ENCODE measurements at places on chromosomes 1 and 21.
A peak's percentile ranks its signal among the peaks of the same experiment; 100 is the strongest.

GRCh38 chr1:238139713-238140112, 249.0 kb upstream of the ZP4 start:
- H3K4me1 ChIP-seq: no peaks in the 10 kb centered on the region
- DNase-seq: no peak
- no peak overlapping the region for H3K4me3 ChIP-seq
- H3K27me3 ChIP-seq: no peaks in the 10 kb centered on the region
- no peaks in the 10 kb centered on the region for H3K36me3 ChIP-seq
- H3K27ac ChIP-seq: no peak overlapping the region

DNA sequence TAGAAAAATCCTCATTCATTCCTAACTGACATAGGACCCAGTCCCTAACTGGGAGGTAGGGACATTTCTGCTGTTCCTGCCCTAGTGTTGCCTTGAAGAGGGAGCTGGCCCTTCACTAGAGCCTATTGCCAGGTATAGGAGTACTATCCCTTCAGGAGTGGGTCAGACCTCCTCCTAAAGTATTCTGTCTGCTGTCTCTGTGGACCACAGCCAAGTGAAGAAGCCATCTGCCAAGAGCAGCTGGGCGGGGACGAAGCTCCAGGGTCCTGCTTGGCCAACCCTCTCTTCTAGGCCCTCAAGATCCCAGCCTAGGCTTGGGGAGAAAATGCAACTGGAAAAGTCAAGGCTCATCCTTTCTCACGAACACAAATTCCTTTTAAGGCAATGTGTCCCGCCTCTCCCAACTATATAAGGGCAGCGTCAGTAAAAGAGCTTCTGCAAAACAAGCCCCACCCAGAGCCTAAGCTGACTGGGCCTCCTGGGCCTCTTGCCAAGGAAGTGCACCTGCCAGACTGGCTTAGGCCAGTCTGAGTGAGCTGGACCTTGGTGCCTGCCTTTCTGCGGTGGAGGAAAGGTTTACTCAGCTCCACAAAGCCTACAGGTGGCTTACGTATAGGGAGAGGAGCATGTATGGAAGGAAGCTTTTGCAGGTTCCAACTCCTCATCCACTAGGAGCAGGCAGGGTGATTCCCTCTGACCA, 638 bp upstream of the TUFT1 start:
- H3K27me3 ChIP-seq: no peaks in the 10 kb centered on the region
- peaks cover 8% of the 10 kb centered on the region for H3K4me1 ChIP-seq
- H3K36me3 ChIP-seq: no peaks in the 10 kb centered on the region
- H3K4me3 ChIP-seq: peak overlapping the region; percentile 66
- H3K27ac ChIP-seq: peak overlapping the region; percentile 38

DNA sequence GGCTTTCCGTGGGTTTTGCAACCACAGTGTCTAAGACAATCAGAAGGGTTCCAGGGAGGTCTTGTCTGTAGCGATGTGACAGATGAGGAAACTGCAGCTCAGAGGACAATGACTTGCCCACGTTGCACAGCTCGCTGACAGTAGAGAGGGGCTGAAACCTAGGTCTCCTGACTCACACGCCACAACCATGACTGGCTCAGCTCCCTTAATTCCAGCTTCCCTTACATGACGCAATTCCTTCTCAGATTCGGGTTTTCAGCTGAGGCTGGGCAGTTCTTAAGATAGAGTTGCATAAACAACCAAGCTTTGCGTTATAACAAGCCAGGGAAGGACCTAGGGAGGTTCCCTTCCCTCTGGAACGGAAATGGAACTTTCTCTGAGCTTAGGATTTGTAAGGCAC, 36.3 kb downstream of the DHCR24 start:
- H3K36me3 ChIP-seq: no peaks in the 10 kb centered on the region
- no peaks in the 10 kb centered on the region for H3K4me1 ChIP-seq
- DNase-seq: no peak

- H3K4me3 ChIP-seq: no peak overlapping the region
- no peak for DNase-seq
- no peaks in the 10 kb centered on the region for H3K4me1 ChIP-seq
- peaks cover 28% of the 10 kb centered on the region for H3K27me3 ChIP-seq
- H3K27ac ChIP-seq: no peak overlapping the region
Measured at GRCh38 chr1:20446796-20447195, 39.2 kb downstream of the CAMK2N1 start.

DNA sequence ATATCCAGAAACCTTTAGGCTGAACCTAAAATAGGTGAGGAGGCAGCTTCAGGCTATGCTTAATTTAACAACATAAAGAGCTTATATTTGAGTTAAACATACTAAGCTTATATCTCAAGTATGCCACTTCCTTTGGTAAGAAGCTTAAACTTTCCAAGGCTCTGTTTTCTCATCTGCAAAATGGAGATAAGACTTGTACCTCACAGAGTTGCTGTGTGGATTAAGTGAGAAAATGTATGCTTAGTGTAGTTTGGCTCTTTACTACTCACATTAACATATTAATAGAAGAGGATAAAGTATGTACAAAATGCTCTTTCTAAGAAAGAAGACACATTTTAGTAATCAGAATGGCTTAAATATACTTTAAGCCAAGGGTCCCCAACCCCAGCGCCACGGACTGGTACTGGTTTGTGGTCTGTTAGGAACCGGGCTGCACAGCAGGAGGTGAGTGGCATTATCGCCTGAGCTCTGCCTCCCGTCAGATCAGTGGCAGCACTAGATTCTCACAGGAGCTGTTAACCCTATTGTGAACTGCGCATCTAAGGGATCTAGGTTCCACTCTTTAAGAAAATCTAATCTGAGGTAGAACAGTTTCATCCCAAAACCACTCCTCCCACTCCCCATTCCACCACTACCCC, 77.2 kb downstream of the HS2ST1 start:
- no peak overlapping the region for H3K4me3 ChIP-seq
- no peak for DNase-seq
- H3K27ac ChIP-seq: no peak overlapping the region
- no peaks in the 10 kb centered on the region for H3K36me3 ChIP-seq
- H3K27me3 ChIP-seq: no peaks in the 10 kb centered on the region
- no peaks in the 10 kb centered on the region for H3K4me1 ChIP-seq

- H3K4me1 ChIP-seq: no peaks in the 10 kb centered on the region
- H3K4me3 ChIP-seq: no peak overlapping the region
- H3K27ac ChIP-seq: no peak overlapping the region
Measured at GRCh38 chr1:6093071-6093470, 47.4 kb downstream of the KCNAB2 start.

DNA sequence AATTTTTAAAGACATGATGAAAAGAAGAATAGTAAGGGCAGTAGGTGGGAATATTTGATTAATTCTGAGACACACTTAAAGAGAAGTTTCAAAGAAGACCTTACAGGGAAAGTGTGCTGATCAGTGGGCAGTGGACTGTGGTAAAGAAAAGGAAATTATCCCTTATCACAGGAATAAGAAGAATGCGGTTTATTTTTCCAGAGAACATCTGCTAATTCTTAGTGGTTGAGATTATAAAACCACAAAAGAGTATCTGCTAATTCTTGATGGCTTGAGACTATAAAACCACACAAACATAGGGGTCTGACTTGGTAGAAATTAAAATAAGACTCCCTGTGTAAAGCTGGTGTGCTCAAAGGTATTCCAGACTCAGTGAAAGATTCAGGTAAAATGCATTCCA, 60.0 kb upstream of the KCTD3 start:
- no peaks in the 10 kb centered on the region for H3K36me3 ChIP-seq
- H3K4me1 ChIP-seq: no peaks in the 10 kb centered on the region
- no peak overlapping the region for H3K27ac ChIP-seq
- H3K4me3 ChIP-seq: no peak overlapping the region
- no peaks in the 10 kb centered on the region for H3K27me3 ChIP-seq

DNA sequence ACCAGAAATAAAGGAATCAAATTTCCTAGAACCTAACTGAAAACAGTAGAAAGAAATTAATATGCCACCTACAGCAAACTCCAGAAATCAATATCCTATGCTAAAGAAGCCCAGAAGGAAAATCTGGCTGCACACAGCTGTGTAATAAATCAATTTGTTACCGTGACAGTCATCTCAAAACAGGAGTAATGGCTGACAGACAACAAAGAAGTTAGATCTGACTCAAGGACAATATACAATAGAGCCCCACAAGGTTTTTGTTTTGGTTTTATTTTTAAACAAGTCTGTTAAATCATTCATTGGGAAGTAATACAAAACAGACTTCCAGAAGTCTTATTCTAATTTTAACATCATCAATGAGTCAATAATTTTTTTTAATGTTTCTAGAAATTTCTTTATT, 168.4 kb downstream of the RERE start:
- no peak overlapping the region for H3K4me3 ChIP-seq
- H3K27me3 ChIP-seq: no peaks in the 10 kb centered on the region
- no peaks in the 10 kb centered on the region for H3K36me3 ChIP-seq
- H3K27ac ChIP-seq: no peak overlapping the region

- H3K4me1 ChIP-seq: no peaks in the 10 kb centered on the region
- H3K27me3 ChIP-seq: no peaks in the 10 kb centered on the region
- DNase-seq: no peak
- H3K36me3 ChIP-seq: no peaks in the 10 kb centered on the region
- H3K27ac ChIP-seq: no peak overlapping the region
Measured at GRCh38 chr1:50427818-50428779, 4.9 kb upstream of the DMRTA2 start.

DNA sequence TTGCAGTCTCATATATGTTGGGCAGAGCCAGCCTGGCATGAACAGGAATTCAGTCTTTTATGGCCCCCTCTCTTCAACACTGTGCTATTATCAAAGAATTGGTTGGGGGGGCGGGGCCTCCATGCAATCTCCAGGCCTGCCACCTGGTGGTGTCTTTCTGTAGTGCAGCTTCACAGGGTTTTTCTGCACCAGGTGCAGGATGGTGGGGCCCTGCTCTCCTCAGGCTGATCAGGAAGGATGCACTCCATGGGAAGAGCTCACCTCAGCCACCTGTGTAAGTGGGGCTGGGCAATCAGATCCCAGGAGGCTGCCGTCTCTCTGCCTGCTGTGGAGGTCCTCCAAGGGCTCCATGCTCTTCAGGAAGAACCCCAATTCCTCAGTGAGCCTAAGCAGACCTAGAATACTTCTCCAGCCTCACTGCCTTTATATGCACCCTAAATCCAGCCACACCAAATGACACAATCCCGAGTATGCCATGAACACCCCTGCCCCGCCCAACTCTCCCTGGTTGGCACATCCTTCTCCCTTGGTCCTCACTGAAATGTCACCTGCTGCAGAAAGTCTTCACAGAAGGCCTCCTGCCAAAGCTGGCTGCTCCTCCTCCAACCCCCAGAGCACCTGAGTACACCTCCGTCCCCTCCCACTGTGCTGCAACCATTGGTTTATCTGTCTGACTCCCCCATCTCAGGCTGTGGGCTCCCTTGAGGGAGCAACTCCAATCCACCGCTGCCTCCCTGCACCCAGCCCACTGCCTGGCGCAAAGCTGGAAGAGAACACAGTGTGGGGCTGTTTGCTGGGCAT, 16.5 kb downstream of the STK40 start:
- no peaks in the 10 kb centered on the region for H3K36me3 ChIP-seq
- peak; percentile 75 for DNase-seq
- H3K4me3 ChIP-seq: no peak overlapping the region
- H3K4me1 ChIP-seq: peaks cover 23% of the 10 kb centered on the region
